Body of pancreas (tissue), 4 donors: ENCODE measurements at places on chromosomes 5 and 9.

GRCh38 chr5:66708368-66708767 is 112.2 kb downstream of the MAST4 start:
- DNase-seq = no peak

- no peak for DNase-seq
These were observed 9.9 kb upstream of the PCSK5 start for GRCh38 chr9:75880618-75881017.

GRCh38 chr5:153881687-153882086 is 157.0 kb downstream of the FAM114A2 start:
- no peak for DNase-seq

- no peak for DNase-seq
These were observed 410.3 kb upstream of the PRR16 start for GRCh38 chr5:120053841-120054240.

DNA sequence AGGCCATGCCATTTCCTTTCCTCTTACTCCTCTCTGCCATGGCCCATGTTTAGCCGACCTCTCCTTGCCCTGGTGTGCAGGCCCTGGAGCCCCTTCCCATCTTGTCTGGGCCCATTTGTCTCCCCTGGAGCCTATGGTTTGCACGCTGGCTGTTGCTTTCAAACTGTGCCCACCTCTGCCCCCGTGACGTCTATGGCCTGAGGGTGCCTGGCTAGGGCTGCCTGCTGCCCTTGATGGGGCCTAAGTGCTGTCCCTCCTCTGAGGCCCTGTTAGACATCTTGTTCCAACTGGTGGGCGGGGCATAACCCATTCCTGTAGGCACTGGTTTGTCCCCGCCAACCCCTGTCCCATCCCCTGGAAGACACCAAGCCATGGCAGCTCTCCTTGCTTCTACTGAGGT is 22.7 kb upstream of the ENHO start:
- no peak for DNase-seq

DNA sequence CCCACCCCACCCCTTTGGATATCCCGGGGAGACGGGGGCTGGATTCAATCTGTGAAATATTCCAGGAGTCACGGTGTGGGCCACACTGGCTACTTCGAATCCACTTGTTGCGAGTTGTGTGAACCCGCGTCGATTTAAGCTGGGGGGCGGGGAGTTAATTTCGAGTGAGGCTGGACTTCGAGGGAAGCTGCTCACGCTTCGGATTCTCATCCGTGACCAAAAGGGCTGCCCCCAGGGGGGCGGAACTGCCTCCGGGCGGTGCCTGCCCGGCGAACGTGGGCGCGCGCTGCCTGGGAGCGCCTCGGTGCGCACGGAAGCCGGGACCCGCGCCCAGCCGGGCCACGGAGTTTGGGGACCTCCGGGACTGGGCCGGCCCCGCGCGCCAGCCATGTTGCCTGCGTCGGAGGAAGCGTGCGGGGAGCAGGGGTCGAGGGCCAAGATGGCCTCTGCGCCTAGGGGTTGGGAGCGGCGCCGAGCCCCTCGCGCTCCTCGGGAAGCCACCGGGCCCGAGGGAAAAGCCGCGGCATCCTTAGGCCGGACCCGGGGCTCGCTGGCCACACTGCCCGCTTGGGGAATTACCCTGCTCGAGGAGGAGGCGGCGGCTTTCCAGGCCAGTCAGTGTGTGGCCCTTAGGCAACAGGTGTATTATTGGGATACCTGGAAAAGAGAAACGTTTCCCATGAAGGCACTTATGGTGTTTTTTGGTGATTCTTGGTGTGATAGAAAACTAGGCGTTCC is 975 bp downstream of the OCLN start:
- DNase-seq = peak; percentile 67

GRCh38 chr9:83047839-83048775 is 14.8 kb downstream of the RASEF start:
- DNase-seq = peak; percentile 90
